ENCODE measurements at places on chromosomes 2 and 18. TPM values are rescaled to one million over a fixed set of nuclear protein-coding genes. Genes with fewer than 3 reads are reported as not detected.

Gene EFEMP1
- 51.9 TPM for total RNA-seq

Gene UGT1A4
- total RNA-seq, result 1.8 TPM

Gene NYAP2
- total RNA-seq, result under 0.01 TPM

Gene DLGAP1
- not detected for total RNA-seq
